Renal cortical epithelial cell (primary cell): ENCODE measurements at places on chromosomes 3 and 15. TPM values are rescaled to one million over a fixed set of nuclear protein-coding genes. Genes with fewer than 3 reads are reported as not detected.

- DNase-seq = no peak
Observed at GRCh38 chr3:5260992-5261501, 73.5 kb downstream of the EDEM1 start.

GRCh38 chr3:72593881-72594397 lies 254.3 kb downstream of the SHQ1 start:
- peak; percentile 13 for DNase-seq

DNA sequence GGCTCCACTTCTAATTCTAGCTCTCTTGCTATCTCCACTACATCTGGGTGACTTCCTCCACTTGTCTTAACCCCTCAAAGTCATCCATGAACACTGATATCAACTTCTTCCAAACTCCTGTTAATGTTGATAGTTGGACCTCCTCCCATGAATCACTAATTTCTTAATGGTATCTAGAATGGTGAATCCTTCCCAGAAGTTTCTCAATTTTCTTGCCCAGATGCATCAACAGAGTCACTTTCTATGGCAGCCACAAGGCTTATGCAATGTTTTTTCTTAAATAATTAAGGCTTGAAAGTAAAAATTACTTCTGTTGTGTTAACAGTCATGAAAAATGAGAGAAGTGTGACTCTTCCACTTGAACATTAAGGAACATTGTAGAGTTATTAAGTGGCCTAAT lies 164.3 kb downstream of the PCCB start:
- no peak for DNase-seq

- no peak for DNase-seq
Observed at GRCh38 chr15:61017627-61018026, 211.5 kb downstream of the RORA start.

- DNase-seq = no peak
Observed at GRCh38 chr15:36284911-36285310, 294.5 kb upstream of the CDIN1 start.

DNA sequence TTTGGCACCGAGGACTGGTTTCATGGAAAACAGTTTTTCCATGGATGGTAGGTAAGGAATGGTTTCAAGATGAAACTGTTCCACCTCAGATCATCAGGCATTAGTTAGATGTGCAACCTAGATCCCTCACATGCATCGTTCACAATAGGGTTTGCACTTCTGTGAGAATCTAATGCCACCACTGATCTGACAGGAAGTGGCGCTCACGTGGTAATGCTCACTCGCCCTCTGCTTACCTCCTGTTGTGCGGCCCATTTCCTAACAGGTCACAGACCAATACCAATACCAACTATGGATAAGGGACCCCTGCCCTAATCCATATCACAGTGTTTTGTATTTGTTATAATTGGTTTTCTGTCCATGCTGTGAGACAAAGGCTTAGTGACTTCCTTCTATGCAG lies 58.9 kb downstream of the SLMAP start:
- no peak for DNase-seq

- no peak for DNase-seq
Observed at GRCh38 chr3:183081459-183082183, 17.7 kb downstream of the MCCC1 start.

GRCh38 chr3:45545476-45545875 lies 49.1 kb upstream of the LIMD1 start:
- DNase-seq = no peak

The WNT5A gene
- total RNA-seq = 20.5 and 32.2 TPM in 2 replicates

The ROBO1 gene
- total RNA-seq = 14.1 and 41.9 TPM in 2 replicates

The P4HTM gene
- total RNA-seq = 22.7 and 47.1 TPM in 2 replicates

The PRSS50 gene
- total RNA-seq = 0.17 TPM in 1 of 2 replicates, not detected in the other

The STAB1 gene
- 0.50 and 0.69 TPM in 2 replicates for total RNA-seq
